ENCODE measurements at places on chromosomes 1 and 21.

- DNase-seq, result no peak
Measured at GRCh38 chr1:118973531-118974137, 14.5 kb downstream of the TBX15 start.

DNA sequence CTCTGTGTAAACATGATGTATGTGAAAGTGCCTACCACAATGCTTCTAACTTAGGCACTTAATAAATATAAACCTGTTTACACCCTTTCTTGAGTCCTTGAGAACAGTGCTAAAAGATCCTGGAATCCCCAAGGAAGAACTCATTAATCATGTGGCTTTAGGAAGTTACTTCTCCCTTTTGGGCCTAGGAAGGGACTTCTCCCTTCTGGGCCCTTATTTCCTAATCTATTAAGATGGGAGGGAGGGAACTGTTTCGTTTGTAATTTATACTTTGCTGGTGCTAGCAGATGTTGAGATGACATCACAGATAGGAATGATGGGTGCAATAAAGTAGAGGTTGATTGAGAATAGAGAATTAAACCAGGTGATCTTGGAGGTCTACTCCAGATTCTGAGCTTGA is 1.2 kb downstream of the BTF3L4 start:
- DNase-seq, result no peak

- DNase-seq, result no peak
Measured at GRCh38 chr1:166489356-166489669, 322.5 kb upstream of the FAM78B start.

- no peak for DNase-seq
Measured at GRCh38 chr1:207884266-207885029, 26.5 kb downstream of the CD34 start.

GRCh38 chr1:210144736-210145135 is 87.9 kb upstream of the SERTAD4 start:
- DNase-seq, result no peak

- DNase-seq, result no peak
Measured at GRCh38 chr1:163361123-163361934, 39.6 kb downstream of the NUF2 start.

GRCh38 chr1:167504467-167504827 is 13.9 kb downstream of the CD247 start:
- no peak for DNase-seq

DNA sequence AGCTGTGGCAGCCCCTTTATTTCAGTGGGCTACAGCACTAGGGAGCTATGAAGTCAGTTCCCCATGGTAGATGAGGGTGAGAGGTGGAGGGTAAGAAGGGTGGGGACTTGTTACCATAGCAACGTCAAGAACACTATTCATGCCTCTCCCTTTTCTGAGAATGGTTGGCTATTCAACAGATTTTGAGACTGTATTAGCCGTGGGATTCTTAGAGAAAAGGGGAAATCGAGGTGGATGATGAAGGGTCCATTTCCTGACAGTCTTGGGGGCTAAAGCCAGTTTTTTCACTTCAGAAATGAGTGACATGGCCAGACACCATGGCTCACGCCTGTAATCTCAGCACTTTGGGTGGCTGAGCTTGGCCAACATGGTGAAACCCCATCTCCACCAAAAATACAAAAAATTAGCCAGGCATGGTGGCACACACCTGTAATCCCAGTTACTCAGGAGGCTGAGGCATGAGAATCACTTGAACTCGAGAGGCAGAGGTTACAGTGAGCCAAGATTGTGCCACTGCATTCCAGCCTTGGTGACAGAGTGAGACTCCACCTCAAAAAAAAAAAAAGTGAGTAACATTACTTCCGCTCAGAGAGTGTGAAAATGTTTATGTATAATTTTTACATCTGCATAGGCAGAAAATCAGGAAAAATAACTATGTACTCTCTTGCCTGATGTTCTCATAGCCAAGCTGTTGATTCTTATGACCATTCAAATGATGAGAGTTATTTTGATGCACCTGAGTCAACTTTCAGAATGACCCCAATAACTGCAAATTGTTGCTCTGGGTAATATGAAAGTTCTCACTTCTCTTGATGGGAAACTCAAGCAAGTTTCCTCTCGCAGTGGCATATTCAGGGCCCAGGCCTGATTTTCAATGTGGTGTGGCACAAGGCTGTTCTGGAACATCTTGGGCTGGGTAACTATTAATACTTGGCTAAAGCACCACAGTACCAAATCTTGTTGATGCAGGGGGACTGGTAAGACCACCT is 23.2 kb upstream of the RGSL1 start:
- no peak for DNase-seq

DNA sequence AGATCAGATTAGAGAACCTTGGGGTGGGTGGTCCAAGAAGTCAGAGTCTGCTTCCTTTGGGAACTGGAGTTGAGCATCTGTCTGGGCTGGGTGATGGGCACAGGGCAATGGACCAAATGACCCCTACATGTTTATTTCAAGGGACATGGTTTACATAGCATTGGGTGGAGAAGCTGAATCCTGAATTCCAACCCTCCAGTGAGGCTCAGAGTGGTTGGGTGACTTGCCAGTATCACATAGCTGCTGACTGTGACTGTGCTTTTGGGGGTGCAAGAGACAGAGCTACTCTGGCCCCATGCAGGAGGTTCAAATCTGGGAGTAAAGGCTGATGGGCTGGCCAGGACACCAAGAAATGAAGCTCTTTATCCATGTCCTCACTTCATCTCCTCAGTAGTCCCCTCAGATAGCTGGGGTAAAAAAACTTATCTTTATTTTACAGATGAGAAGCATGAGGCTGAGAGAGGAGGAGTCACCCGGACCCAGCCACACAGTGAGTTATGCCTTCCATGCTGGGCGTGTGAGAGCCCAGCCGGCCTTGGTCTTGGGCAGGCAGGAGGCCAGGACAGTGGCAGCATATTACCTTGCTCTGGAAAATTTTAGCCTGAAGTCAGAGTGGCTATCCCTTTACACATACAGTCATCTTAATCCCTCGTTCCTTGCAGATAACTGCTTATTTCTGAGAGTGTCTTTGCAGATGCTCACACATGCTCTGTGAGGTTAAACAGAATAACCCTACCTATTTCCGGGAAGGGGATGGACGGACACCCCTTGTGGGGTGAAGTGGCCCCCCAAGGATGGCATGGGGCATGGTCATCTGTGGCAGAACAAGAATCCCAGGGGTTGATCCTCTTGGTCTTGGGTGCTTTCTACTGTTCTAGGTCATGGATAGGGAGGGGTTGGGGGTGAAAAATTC is 2.8 kb upstream of the SERINC2 start:
- no peak for DNase-seq

GRCh38 chr21:42775123-42775522 is 104.2 kb downstream of the WDR4 start:
- DNase-seq, result no peak

- DNase-seq, result no peak
Measured at GRCh38 chr1:151060657-151061421, 642 bp downstream of the MLLT11 start.

DNA sequence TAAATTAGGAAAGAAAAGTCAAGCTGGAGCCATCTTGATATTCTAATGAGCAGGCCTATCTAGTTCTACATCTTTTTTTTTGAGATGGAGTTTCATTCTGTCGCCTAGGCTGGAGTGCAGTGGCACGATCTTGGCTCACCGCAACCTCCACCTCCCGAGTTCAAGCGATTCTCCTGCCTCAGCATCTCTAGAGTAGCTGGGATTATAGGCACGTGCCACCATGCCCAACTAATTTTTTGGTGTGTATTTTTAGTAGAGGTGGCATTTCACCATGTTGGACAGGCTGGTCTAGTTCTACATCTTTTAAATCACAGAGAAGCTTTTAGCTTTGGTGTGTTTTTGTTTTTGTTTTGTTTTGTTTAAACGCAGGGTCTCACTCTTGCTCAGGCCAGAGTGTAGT is 6.8 kb downstream of the TMEM69 start:
- DNase-seq, result no peak

DNA sequence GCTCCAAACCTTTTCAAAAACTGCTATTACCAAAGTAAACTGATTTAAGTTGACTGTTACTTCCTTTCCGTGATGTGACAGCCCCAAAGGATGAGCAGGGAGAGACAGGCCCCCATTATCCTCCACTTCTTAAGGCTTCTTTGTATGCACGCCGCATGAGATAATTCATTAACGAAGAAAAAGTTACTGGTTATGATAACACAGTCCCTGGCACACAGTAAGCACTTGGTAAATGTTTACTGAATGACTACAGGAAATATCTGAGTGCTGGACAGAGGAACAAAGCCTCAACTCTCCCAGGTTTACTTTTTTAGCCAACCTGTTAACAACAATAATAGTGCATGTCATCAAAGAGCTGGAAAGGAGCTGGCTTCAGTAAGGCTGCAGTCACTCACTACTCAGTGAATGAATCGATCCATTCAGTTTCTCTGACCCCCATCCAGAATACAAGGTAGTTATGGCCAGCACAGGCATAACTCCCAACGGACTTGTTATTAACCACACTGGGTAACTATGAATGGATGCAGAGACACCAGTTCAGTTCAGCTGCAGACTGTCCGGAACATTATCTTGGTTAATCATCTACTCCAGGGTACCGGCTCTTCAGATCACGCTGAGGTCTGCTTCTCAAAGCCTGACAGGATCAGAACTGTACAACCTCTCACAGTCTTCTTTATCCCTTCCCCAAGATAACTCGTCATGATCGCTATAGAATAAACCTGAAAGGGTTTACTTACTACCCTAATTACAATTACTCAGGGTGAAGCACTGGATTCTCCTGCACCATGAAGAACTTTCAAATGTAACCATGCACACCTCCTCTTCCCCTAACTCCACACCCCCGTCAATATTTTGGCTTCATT is 58.3 kb downstream of the TGFBR3 start:
- DNase-seq, result no peak

DNA sequence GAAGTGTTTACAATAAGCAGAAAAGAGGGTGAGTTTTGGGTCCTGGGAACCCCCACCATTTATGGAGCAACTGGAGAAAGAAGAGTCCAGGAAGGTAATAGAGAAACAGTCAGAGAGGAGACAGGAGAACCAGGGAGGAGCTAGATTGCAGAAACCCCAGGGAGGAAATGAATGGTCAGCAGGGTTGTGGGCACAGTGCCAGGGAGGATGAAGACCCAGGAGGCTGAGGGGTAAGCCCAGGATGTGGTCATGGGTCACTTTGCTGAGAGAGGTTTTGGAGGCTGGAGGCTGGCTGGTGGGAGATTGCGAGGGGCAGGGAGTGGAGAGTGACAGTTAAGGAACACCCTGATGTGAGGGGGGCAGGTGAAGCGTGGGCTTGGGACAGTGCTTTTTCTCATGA is 169.9 kb upstream of the CSF3R start:
- no peak for DNase-seq

DNA sequence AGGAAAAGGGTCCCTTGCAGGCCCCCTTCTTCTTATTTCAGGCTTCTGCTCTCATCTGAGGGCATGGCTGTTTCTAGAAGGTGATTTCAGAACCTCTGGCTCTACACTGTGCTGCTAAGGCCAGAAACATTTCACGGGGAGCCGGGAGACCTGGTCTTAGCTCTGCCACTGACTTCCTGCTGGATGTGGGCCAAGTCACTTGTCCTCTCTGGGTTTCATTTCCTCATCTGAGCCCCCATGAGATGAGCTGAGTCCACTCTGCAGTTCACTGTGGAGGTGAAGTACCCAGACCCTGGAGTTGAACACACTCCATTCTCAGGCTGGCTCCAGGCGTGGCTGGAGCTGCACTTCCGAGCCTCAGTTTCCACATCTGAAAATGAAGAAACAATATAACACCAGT is 2.1 kb downstream of the PADI1 start:
- no peak for DNase-seq
